Stimulated activated CD4-positive, alpha-beta T cell treated with anti-CD3 and anti-CD28 coated beads, Interleukin-4, amount 100 ng/mL, for 1 hour (primary cell): ENCODE measurements at places on chromosomes 7 and 10.

- no peak for DNase-seq
These were observed 31.9 kb upstream of the SGCE start for GRCh38 chr7:94687810-94688209.

- no peak for DNase-seq
These were observed 81.5 kb downstream of the ITIH5 start for GRCh38 chr10:7585228-7585627.

DNA sequence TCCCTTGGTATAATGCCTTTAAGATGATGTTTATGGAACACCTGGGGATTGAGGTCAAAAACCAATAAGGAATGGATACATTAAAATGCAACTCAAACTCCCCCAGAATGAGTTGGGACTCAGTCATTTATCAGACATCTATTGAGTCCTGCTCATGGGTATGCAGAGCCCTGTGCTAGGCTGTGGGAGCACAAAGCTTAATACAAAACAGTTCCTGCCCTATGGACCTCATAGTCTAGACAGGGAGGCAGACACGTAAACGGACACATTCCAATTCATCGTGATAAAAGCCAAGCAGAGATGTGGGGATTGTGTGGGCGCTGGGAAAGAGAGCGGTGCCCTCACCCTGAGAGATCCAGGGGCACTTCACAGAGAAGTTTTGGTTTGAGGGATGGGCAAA is 181.7 kb downstream of the PTEN start:
- DNase-seq = no peak

DNA sequence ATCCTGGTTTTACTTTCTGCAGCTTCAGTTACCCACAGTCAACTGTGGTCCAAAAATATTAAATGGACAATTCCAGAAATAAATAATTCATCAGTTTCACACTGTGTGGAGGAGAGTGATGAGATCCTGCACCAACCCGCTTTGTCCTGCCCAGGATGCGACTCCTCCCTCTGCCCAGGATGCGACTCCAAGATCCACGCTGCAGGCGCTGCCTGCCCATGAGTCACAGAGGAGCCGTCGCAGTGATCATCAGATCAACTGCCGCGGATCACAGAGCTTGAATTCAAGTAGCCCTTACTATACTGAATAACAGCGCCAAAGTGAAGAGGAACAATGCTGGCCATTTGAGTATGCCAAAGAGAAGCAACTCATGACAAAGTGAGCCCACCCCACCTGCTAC is 61.5 kb downstream of the GRB10 start:
- DNase-seq = no peak

DNA sequence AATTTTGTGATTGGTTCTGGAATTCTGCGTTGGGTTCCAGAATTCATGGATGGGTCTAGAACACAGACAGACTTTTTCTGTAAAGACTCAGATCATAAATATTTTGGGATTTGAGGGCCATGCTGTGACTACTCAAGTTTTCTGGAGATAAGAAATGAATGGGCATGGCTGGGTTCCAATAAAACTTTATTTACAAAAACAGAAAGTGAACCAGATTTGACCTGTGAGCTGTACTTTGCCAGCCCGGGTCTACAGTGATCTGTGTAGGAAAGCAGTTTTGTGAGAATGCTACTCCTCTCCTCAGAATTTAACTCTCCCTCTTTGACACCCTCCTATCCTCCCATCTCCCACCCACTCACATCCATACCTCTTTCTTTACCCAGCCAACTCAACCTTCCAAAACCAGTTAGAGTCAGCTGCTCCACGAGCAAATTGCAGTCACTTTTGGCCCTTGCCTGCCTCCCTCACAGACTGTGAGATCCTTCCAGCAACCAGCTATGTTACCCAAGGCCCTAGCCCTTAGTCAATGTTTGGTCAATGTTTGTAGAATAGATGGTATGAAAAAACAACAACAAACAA is 312.8 kb upstream of the ZMIZ1 start:
- no peak for DNase-seq

DNA sequence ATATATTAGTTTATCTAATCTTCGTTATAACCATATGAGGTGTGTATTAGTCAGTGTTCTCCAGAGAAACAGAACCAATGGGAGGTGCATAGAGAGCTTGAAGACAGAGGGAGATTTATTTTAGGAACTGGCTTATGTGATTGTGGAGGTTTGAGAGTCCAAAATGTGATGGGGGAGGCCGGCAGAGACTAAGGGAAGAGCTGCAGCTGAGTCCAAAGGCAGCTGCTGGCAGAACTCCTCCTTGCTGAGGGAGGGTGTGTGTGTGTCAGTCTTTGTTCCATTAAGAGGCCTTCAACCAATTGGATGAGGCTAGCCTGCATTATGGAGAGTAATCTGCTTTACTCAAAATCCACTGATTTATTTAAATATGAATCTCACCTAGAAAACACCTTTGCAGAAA is 165.1 kb downstream of the SH3PXD2A start:
- DNase-seq = no peak

- DNase-seq = no peak
These were observed 186.2 kb upstream of the NAMPT start for GRCh38 chr7:106471021-106471420.

GRCh38 chr7:149883452-149883861 is 9.7 kb downstream of the ATP6V0E2 start:
- DNase-seq = peak; percentile 59

- DNase-seq = no peak
These were observed 432.0 kb downstream of the ATRNL1 start for GRCh38 chr10:115525141-115525540.

GRCh38 chr7:29156907-29157452 is 10.6 kb upstream of the CPVL start:
- DNase-seq = no peak

DNA sequence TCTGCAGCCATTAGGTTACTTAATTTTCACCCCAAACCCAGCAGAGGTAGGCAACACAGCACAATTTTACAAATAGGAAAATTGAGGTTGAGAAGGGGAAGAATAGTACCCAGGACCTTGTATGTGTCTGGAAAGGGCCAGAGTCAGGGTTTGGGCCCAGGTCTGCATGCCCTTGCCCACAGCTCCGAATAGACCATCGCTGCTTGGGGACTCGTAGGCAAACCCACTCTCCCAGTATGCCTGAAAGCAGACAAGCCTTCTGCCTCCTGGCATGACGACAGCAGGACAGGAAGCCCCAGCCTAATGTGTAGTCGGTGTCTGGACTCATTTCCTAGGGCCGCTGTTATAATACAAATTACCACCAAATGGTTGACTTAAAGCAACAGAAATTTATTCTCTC is 91.7 kb downstream of the GPR26 start:
- no peak for DNase-seq

GRCh38 chr10:49601857-49602256 is 8.3 kb upstream of the SLC18A3 start:
- no peak for DNase-seq

- DNase-seq = no peak
These were observed 27.9 kb upstream of the HPS1 start for GRCh38 chr10:98474628-98475027.

DNA sequence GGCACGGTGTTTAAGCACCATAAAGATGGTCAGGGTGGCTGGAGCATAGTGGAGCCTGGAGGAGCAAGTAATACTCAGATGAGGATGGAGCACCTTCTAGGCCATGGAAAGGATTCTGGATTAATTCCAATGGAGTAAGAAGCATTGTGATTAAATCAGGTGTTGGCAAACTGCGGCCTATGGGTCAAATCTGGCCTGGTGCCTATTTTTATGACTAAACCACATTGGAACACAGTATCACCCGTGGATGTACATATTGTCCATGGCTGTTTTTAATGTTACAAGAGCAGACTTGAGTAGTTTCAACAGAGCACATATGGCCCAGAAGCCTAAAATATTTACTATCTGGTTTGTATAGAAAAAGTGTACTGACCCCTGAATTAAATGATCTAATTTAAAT is 49.9 kb upstream of the TMEM248 start:
- DNase-seq = no peak

GRCh38 chr7:128701062-128701785 is 29.1 kb downstream of the GARIN1A start:
- no peak for DNase-seq

DNA sequence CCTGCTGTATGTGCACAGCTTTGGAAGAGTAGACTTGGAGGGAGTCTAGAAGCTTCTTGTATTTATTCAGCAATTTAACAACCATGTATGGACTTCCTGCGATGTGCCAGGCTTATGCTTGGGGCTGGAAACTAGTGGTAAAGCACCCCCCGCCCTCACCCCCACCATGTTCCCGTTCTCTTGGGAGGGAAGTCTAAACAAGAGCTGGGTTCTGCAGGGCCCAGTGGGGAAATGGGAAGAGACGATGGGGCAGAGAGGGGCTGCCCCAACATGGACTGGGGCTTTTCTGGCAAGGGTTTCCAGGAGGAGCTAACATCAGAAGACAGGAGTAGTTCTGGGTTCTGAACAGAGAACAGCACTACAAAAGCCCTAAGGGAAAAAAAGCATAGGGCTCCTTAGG is 8.0 kb downstream of the RASSF4 start:
- no peak for DNase-seq

DNA sequence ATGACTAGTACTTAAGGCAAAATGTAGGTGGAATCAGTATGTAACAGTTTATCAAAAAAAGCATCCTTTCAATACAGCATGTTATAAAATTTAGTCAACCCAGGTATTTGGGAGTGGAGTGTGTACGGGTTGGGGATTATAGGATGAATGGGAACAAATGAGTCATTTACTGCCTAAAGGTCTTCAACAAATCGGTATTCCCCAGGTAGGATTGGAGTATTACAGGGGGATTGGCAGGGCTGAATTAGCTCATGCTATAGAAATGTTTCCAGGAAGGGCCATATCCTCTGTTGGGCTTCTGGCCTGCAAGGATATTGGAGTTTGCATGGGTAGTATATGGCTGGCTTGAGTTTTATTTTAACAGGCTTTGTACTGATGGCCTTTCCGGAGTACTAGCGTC is 723.7 kb downstream of the SORCS1 start:
- no peak for DNase-seq

- no peak for DNase-seq
These were observed 248.8 kb upstream of the SMIM30 start for GRCh38 chr7:113367041-113367586.

DNA sequence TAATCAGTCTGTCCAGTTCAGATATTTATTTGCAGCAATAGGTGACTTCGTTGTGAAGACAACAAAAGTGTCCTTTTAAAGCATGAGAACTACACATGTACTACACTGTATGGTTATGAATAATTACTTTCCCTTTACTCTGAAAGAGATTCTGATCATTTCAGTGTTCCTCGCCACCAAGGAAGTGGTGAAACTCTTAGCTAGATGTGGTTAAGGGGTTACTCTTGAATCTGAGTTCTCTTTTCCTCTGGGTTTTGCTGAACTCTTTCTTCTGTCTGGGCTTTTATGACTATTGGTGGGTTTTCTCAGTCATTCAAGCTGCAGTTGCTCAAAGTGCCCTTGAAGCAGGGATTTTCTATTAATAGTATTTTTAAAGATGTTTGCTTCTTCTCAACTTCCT is 127.9 kb upstream of the SEM1 start:
- DNase-seq = no peak

DNA sequence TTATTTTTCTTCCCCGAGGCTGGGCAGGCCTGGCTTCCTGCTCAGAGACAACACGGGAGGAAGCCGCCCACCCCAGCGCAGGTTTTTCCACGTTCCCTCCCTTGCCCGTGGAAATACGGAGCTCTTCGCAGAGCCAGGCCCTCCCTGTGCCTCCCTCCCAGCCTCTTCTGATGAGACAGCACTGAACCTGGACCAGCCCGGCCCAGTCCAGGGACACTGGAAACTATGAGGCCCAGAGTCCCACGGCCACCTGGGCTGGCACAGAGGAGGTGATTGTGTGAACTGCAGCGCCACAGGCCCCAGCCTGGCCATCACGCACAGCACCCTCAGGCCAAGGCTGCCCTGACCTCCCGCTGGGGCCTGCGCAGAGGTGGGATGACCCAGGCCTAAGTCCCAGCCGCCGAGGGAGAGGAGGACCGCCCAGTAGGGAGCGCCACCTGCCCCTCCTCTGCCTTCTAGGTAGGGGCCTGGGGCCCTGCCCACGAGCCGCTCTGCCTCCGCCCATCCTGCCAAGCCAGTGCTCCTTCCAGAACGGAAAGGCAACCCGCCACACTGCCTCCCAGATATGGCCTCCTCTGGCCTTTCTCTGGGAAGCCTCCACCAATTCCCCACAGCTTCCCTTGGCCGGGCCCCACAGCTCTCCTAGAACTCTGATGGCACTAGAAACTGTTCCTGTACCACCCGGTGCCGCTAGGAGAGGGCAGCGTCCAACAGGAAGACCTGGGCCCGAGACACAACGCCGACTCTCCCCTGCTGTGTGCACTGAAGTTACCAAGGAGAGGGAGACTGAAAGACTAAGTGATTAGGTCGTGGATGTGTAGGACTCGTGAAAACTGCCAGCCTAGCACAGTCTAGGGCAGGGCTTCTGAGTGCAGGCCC is 57.2 kb downstream of the PROSER2 start:
- no peak for DNase-seq

DNA sequence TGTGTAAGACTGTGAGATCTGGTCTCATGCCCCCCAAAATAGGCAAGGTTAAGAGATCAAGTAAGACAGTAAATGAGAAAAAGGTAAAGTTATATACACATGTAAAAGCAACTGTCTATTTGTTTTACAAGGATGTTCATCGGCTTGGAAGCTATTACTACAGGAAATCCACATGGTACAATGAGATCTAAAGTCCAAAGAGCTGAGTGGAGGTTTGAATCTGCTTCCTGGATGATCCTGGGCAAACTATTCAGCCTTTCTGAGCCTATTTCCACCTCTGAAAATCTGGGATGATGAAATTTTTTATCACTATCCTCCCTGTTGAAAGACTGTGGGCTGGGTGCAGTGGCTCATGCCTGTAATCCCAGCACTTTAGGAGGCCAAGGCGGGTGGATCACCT is 123.0 kb downstream of the IDE start:
- DNase-seq = no peak

- no peak for DNase-seq
These were observed 122.2 kb downstream of the CUBN start for GRCh38 chr10:17007418-17007770.

DNA sequence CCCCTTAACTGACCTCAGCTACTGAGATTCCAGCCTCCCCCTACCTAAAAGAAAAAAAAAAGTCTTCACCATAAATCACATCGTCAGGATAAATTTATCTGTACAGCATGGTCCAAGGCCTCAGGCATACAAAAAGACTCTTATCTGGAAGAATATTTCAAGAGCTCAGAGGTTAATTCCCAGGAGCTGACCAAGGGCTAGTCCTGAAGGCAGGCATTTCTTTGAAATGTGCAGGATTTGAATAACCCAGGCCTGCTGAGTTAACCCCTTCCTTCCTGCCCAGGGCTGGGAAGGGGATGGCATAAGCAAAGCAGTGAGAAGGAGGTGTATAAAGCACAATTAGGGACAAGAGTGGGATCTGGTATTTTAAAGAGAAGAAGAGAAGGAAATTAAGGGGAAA is 111.2 kb downstream of the RNLS start:
- DNase-seq = no peak

- DNase-seq = no peak
These were observed 15.9 kb downstream of the WBP1L start for GRCh38 chr10:102759497-102760210.

- DNase-seq = no peak
These were observed 49.3 kb downstream of the ICA1 start for GRCh38 chr7:8212638-8213037.

DNA sequence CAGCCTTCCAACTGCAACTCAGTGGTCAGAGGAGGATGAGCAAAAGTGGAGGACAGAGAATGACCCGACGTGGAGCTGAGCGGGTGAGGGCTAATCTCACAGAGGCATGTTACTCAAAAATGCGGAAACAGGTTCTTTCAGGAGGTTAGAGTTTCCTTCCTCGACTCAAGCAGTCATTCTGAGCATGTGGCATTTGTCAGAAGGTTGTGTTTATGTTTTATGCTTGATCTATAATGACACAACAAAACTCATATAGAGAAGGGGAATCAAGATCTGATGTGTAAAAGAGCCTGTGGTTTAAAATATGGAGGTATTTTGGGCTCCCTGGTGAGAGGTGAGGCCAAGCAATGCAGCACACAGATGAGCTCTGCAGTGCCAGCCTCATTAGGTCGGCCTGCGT is 311.4 kb downstream of the ADARB2 start:
- no peak for DNase-seq
